ENCODE measurements at places on chromosomes 11 and 22.

- DNase-seq, result no peak
These were observed 4.2 kb downstream of the FIBP start for GRCh38 chr11:65883786-65884715.

GRCh38 chr22:32841175-32841574, 39.7 kb downstream of the TIMP3 start:
- DNase-seq, result no peak

DNA sequence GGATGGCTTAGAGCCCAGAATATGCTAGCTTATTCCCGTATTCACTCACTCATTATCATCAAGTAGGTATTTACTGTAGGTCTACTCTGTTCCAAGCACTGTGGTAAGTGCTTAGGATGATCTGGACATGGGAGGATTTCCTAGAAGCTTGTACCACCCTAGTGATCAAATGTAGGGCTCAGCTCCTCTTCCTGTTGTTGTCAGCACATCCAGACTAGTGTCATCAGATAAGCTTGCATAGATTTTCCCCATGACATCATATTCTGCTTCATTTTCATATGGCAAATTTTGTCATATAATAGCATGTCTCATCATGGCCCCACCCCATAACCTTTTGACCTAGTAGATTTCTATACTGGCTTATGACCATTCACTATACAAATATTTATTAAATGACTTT, 19.3 kb upstream of the NUCB2 start:
- no peak for DNase-seq

GRCh38 chr11:77100166-77101042, 2.2 kb upstream of the OMP start:
- no peak for DNase-seq

GRCh38 chr11:33064866-33065265, 25.5 kb downstream of the TCP11L1 start:
- DNase-seq, result no peak

- DNase-seq, result no peak
These were observed 13.6 kb downstream of the KCNJ5 start for GRCh38 chr11:128904656-128905344.

GRCh38 chr11:90594658-90595057, 371.8 kb upstream of the CHORDC1 start:
- DNase-seq, result no peak

DNA sequence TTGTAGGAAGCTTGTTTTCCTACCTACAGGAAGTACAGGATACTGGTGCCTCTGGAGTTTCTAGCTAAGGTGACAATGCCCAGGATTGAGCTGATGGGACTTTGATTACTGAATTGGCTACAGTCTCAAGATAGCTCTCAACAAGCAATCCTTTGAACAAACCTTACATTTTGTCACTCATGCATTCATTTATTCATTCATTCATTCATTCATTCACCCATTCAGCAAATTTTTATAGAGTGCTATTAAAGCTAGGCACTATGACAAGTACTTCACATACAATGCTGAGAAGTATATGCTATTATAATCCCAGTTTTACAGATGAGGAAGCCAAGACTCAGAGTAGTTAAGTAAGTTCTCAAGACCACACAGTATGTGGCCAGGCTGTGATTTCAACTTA, 103.1 kb upstream of the MTMR2 start:
- no peak for DNase-seq

DNA sequence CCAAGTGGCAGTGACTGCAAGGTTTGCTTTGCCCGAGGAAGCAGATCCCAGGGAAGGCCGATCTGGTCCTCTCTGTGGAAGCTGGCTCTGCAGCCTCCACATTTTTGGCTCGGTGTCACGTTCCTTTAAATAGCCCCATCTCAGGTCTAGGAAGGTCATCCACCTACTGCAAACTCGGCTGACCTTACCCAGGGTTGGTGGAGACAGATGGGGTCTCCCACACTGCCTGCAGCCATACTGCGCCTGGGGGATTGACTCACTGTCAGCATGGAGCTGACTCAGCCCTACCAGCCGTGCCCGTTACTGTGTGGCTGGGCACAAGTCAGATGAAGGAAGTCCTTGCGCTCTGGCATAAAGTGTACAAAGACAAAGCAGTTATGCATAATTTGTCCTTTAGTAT, 16.9 kb downstream of the CDPF1 start:
- DNase-seq, result no peak

- no peak for DNase-seq
These were observed 31.8 kb upstream of the FCHSD2 start for GRCh38 chr11:73173755-73174494.

All from H1 (cell line).